Stimulated activated CD8-positive, alpha-beta memory T cell treated with anti-CD3 and anti-CD28 coated beads, Interleukin-2, amount 100 ng/mL, for 48 hours (primary cell): ENCODE measurements at places on chromosomes 2 and 18.

GRCh38 chr2:86068136-86068588 is 37.5 kb downstream of the POLR1A start:
- DNase-seq, result peak; percentile 11

DNA sequence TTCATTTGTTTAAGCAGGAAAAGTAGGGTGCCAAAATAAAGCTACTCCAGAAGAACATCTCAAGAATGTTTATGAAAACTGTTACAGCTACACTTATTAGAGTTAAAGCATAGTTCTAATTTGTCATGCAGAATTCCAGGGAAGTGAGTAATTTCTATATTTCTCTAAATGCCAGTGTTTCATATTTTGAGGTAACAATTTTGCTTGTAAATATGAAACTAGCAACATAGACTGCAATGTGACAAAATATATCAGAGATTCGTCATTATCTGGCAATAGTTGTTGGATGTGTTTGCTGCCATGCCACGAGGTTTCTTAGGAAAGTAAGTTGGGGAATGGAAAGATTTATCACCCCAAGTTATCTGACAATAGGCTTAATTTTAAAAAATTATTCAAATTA is 424.1 kb upstream of the ZEB2 start:
- no peak for DNase-seq

- no peak for DNase-seq
These were observed 30.2 kb downstream of the PKP4 start for GRCh38 chr2:158486970-158487325.

- DNase-seq, result no peak
These were observed 599.1 kb upstream of the FSHR start for GRCh38 chr2:49753344-49753985.

- DNase-seq, result no peak
These were observed 65.8 kb upstream of the PIEZO2 start for GRCh38 chr18:11215216-11215615.

GRCh38 chr2:33552758-33553461 is 46.2 kb downstream of the FAM98A start:
- DNase-seq, result no peak

- no peak for DNase-seq
These were observed 83.0 kb downstream of the CMPK2 start for GRCh38 chr2:6782517-6783237.

- no peak for DNase-seq
These were observed 96.3 kb upstream of the STON1 start for GRCh38 chr2:48433682-48434081.

DNA sequence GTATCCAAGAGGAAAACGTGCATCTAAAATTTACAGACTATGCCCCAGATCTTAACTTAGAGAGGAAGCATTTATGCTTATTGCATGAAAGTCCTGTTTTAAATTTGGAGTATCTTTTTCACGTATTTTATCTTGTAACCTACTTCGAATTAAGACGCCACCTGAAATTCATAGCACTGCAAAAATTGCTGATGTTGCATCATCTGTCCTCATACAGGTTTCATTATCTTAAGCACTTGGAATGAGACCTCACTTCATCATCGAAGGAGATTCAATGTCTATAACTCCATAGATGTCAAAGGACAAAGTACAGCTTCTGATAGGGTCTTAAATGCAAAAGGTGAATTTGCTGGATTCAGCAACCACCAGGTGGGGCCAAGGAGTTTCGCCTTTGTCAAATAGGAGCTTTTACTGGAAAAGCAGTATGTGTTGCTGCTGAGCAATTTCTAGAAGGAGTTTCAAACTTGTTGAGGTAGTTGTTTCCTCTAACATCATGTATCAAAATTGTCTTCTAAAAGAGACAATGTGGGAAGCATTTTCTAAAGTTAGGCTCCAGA is 106.4 kb upstream of the CCDC85A start:
- DNase-seq, result no peak

- DNase-seq, result no peak
These were observed 28.8 kb upstream of the SLC40A1 start for GRCh38 chr2:189609423-189609816.

DNA sequence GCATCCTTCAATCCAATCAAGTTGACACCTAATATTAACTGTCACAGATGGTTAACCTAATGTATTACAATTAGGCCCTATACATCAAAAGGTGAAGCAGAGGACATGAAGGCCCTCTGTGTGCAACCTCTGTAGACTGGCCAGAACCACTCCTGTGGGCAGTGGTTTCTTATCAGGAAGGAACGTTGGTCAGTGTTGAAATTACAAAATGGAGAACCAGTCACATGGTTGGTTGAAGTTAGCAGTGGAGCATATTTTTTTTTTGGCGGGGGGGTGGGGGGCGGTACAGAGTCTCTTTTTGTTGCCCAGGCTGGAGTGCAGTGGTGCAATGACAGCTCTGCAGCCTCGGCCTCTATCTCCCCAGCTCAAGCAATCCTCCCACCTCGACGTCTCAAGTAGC is 19.8 kb downstream of the RNU2-63P start:
- no peak for DNase-seq

DNA sequence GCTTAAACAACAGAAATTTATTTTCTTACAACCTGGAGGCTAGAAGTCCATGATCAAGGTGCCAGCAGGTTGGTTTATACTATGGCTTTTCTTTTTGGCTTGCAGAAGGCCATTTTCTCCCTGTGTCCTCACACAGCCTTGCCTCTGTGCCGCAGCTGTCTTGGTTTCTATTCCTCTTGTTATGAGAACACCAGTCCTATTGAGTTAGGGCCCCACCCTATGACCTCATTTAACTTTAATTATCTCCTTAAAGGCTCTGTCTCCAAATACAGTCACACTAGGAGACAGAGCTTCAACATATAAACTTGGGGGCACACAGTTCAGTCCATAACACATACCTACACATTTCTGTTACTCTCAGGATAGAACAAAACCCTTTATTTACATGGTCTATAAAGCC is 17.3 kb upstream of the RHOB start:
- DNase-seq, result no peak

GRCh38 chr2:237159006-237159911 is 73.6 kb downstream of the COPS8 start:
- DNase-seq, result no peak

- no peak for DNase-seq
These were observed 98.2 kb downstream of the EIPR1 start for GRCh38 chr2:3279236-3279960.

GRCh38 chr18:61148322-61148721 is 184.9 kb upstream of the CDH20 start:
- DNase-seq, result no peak

DNA sequence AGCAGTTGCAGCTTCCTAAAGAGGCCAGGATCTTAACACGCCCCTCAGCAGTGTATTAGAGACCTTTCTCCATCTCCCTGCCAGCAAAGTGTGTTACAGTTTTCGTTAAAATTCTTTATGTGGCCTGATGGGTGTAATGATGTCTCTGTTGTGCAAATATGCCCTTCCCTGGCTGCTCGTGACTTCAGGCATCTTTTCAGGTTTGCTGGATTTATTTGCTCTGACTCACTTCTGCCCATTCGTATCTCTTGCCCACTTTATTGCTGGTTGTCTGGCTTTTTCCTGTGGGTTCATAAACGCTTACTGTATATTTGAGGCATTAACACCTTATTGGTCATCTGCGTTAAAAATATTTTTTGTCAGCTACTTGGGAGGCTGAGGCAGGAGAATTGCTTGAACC is 134.5 kb downstream of the ASB1 start:
- no peak for DNase-seq

DNA sequence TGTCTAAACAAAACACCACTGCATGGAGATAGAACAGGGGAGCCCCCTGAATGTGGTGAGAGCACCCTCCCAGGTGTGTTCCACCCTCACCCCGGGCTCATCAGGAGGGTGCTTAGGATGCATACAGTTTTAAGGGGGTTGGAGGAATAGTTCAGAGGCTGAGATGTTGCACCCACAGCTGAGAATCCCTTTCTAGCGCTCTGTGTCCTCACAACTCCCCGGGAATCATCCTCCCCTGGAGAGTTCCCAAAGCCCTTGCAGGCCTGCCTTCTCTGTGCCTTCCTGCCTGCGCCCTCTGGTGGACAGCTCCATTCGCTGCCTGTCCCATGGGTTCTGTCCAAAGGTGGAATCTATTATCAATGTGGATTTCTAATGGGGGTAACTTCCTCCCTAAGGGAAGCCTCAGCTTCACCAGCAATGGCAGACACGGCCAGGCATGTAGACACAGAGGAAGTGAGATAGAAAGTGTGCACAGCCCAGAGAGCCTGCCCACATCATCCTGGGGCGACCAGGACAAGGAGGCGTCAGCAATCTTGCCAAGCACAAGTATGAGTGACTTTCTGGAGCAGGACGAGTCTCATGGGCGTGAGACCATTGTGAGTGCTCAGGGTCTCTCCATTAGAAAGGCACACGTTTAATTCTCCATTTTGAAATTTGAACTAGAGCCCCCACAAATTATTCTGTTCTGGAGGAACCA is 1.2 kb upstream of the UGT1A5 start:
- DNase-seq, result peak; percentile 64

DNA sequence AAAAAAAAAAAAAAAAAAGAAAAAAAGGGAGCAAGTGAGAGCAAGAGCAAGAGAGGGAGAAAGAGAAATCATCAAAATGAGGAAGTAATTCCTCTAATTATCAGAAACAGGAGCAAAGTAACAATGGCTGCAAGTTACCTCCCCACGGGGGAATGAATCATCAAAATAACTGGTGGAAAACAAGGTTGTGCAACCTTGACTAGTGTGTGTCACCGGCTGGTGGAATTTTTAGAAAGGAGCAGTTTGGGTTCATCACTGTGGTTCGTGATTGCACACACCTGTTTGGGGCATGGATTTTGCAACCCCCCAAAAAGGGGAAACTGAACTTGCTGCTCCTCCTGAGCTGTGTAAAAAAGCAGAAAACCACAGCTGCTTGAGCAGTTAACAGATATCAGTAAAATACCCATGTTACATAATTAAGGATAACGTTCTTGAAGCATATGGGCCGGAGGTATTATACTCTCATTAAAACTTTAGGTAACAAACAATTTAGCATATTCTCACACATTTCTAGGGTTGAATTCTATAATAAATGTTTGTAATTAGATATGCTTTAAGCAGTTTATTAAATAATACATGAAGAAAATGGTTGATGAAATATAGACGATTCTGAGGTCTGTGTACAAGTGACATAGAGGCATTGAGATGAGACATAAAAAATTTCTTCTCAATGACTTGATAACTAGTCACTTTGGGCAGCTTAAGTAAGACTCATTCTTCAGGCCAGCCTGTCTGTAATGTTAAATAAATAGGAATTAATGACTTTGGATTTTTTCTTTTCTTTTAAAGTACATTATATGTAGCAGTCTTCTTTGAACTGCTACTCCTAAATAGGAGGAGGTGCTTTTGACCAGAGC is 184.2 kb upstream of the ZEB2 start:
- no peak for DNase-seq

DNA sequence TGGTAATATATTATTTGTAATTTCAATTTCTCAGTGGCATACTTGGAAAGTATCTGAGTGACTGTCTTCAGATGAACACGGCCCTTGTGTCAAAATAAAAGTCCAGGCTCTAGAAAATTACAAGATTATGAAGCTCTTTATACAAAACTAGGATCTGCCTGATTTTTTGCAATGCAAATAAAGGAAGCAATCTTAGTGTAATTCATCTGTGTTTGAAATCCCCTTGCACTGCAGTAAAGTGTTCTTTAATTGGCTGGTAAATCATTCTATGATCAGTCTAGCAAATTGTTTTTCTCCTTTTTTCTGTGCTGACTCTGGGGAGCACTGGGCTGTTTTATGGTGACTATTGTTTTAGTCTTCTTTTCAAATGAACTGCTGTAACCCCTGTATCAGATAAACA is 1039.0 kb downstream of the SOCS6 start:
- no peak for DNase-seq
